ENCODE measurements at places on chromosomes 6 and 20.

- DNase-seq: no peak
These were observed 768.8 kb downstream of the PHF3 start for GRCh38 chr6:64404396-64404795.

DNA sequence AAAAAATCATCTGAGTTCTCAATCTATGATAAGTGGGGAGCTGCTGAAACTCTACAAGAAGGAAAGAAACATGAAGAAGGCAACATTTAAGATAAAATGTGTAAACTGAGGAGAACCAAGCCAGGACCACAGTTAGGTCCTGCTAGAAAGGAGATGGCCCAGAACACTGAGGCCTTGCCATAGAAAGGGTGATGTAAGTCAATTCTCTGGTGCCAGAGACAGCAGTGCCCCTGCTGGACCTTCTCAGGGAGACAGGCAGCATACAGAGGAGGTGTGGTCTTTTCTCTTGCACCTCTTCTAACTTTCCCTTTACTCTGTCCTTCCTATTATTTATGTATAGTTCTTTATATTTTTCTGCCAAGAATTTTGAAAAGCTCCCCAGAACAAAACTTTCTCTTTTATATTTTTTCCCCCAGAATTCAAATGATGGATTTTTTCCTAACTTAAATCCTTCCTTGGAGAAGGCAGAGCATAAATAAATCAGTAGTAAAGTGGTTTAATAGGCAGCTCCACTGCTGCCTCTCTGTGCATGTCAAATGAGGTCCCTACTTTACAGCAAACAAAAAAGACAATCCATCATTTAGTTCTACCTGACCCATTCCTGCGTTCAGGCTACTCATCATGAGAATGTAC lies 9.0 kb downstream of the UQCC2 start:
- DNase-seq: no peak

DNA sequence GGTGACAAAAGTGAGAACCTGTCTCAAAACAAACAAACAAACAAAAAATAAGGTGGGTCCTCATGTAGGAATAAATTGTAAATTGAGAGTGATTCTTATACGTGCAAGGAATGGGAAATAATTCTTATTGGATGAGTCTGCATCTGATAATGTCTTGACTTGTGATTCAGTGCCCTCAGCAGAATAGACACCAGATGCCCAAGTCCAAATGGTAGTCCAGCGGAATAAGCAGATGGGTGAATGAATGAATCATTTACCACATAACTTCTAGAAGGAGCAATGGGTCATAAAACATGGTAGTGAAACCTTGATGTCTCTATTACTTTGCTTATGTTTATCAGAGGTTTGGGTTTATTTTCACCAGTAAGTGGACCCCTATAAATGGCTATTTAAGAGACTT lies 747.7 kb downstream of the PHF3 start:
- no peak for DNase-seq

DNA sequence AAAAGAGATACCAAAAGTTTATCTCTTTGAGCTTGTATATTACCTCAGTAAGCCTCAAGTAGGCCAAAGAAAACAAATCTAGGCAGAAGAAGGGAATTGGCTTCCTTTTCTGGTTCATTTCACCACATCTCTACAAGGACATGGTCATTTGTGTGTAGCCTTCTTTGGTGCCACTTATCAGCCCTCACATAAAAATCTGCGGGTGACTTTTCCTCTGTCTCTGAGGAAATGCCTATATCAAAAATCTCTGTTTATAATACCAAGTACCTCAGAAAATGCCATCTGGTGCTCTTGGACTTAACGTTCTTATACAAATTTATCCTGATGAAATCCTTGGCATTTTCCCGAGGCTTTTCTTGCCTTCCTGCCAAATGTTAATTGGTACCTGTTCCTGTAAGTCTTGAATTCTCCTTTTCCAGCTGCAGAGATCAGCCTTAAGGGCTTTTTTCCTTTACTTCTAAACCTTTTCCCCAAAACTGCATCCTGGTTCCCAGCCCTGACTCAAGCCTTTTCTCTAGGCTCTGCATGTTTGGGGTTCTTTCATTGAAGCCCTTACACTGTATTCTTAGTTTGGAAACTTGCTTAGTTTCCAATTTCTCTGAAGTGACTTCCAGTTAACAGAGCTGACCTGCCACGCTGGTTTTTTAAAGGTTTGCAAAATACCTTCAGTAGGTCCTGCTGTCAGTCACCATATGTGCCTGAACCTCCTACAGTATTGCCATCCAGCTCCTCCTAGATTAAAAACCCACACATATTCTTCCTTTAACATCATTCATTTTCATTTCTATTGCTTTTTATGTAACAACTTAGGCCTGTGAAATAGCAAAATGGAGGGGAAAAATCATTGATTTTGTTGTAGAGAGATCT lies 191.2 kb upstream of the PREP start:
- no peak for DNase-seq

DNA sequence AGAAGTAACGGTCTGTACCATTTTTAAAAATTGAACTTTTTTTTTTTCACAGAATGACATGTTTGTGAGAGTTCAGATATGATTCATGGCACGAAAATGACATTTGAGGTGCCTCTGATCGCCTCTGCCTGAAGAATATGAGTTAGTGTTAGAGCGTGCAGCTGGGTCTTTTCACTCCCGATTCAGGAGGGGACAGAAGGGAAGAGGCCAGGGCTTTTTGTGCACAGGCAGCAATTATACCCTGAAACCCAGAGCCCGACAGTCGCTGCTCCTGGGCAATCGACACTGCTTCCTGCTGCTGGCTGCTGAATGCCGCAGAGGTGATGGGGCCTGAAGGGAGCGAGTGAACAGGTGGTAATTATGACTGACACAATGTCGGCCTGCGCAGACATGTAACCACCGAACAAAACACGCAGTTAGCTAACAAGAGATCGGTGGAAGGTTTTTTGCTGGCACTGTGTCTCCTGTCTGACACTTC lies 652.0 kb upstream of the NOX3 start:
- peak; percentile 6 for DNase-seq

DNA sequence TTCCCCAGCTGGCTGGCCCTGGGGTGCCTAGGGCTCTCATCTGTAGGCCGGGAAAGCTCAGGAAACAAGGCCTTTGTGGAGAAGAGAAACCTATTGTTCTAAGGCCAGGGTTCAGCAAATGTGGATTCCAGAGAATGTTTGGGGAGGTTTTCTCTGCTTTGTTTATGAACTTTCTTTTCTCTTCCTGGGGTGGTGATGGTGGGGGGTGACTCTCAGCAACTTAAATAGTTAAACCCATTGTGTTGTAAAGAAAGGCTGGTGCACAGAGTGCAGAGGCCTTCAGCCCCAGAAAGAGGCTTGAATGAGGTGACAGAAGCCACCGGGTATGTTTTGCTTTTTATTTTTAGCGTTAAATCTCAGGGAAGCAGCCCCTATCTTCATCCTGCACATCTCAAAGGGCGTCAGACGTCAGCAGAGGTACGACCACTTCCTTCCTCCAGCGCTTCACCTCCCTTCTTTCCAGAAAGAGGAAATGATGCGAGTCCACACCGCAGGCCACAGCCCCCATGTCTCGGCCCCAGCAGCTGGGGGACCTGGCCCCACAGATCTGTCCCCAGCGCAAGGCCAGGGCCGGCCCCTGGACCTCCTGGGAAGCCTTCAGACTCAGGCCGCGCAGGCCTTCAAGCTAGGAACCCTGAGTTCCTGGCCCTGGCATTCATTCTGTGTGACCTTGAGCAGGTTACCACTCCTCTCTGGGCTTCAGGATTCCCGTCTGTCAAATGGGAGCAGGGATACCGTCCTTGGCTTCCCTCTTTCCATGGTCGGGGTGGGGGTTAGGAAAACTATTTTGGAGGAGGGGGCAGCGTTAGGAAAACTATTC lies 605 bp upstream of the PPP1R16B start:
- no peak for DNase-seq

GRCh38 chr6:125793863-125794262 lies 3.1 kb downstream of the NCOA7 start:
- DNase-seq: no peak

DNA sequence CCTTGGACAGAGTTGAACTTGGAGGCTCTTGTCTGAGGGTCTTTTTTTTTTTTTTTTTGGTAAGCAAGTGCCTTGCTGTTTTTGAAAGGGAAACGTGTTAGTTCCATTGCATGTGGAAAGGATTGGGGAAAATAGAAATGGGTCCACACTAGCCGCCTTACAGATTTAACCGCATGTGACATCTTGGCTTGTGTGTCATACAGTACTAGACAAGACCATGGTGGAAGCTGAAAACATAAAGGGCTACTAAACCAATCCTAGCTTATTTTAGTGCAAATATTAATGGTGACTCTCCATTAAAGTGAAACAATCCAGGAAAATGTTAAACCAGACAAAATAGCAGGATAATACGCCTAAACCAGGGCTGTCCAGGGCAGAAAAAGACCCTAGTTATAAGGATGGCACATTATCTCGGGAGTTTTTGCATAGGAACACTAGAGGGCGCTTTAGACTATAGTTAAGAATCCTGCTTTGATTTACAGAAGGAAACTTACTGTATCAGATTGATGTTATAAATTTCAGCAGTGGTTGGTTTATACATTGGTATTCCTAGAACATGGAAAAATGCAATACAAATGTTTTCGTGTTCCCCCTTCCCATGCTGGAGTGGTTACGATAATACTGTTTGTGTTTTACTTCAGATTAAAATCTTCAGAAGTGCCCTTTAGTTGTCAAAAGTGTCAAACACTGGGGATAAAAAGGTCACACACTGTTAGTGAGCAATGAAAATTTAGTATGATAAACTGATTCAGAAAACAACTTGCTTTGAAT lies 59.8 kb upstream of the DEK start:
- DNase-seq: peak; percentile 11

DNA sequence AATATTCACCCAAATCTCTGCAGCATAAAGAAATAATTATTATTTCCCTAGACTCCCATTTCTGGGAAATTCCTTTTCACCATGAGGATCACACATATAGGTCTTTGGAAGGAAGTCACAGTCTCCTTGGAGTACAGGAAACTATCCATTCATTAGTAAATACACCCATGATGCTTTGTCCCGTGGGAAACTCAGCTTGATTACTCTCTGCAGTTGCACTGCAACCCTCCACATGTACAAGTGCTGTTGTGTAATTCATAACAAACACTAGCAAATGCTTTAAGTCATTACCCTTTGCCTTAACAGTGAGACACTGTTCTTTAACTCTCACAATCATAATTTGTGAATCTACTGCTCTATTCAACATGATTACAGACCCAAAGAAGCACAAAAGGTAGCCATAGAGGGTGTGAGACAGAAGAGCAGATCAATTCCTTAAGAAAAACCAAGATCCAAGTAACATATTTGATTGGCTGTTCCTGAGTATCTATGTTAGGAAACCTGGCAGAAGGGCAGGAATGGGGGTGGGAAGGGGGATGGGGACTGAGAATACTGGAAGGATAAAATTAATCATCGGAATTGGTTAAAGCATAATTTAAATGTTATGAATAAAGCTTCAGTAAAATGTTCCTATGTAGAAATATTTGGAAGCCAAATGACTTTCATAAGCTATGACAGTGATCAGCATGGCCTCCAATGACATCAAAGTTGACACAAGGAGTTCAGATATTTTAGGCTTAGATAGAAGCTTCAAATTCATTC lies 268.0 kb downstream of the HACE1 start:
- DNase-seq: no peak

- DNase-seq: no peak
These were observed 84.2 kb downstream of the EZR start for GRCh38 chr6:158735009-158735408.

- no peak for DNase-seq
These were observed 175.6 kb downstream of the PHACTR1 start for GRCh38 chr6:12892151-12892550.

DNA sequence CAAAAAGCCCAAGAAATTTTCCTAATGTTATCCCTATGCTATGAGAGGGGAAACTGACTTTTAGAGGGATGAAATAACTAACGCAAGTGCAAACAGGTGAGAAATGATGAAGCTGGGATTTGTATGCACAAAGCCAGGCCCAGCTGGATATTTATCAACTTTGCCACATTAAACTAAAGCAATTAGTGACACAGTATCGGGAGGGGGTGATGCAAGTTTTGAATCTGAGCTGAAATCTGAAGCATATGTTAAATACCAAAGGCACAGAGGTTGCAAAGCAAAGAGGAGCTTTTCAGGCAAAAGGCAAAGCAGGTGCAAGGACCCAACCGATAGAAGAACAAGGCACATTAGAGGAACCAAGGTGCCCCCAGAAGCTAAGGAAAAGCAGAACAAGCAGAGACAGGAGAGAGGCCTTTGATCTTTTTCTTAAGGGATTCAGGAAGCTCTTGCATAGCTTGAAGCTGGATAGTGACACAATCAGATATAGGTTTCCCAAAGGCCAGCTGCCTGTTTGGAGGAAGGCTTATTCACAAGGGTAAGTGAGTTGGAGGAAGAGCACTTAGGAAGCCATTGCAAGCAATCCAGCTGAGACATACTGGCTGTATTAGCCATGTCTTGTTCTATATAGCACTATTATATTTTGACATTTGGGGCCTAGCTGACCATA lies 207.5 kb downstream of the HIVEP2 start:
- no peak for DNase-seq

DNA sequence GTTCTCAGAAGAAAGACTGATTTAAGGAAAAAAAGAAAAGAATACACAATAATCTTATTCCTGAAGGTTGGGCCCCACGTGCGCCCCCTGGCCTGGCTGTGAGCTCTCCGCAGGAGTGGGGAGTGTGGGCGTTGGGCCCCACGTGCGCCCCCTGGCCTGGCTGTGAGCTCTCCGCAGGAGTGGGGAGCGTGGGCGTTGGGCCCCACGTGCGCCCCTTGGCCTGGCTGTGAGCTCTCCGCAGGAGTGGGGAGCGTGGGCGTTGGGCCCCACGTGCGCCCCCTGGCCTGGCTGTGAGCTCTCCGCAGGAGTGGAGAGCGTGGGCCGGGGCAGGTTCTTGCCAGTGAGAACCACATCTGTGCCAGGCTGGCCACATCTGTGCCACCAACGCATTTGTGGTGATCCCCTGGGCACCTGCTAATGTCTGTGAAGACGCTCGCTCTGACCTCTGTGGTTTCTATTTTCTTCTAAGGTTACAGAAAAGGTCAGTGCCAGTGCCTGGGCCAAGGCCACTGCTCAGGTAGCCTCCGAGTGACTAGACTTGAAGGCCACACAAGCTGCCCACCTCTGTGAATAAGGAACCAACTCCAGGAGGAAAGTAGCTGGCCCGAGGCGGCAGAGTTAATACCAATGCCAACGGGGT lies 41.0 kb downstream of the WDR27 start:
- DNase-seq: no peak

- DNase-seq: no peak
These were observed 45.1 kb downstream of the RAMACL start for GRCh38 chr6:166541366-166541765.

GRCh38 chr6:39995633-39996032 lies 61.4 kb upstream of the MOCS1 start:
- no peak for DNase-seq

DNA sequence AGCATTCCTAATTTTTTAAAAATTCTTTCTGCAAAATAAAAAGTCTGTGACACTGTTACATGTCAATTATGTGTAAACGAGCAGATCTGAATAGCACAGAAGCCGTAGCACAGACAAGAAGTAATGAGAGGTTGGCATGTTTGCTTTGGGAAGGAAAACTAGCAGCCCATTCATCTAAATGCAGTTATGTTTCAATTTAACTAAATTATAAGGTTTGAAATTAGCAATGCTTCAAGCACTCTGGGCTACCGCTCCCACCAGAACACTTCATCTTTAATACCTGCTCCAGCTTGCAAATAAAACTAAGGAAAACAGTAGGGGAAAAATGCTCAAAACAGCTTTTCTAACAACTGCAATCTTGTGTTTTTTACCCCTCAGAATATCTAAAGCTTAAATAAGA lies 73.9 kb downstream of the PTPRK start:
- DNase-seq: no peak

Data from nephron progenitor cell (in vitro differentiated cells).